ENCODE measurements at places on chromosomes 16 and 17.

- no peak for DNase-seq
Measured at GRCh38 chr17:63847525-63848249, 5.2 kb upstream of the SMARCD2 start.

DNA sequence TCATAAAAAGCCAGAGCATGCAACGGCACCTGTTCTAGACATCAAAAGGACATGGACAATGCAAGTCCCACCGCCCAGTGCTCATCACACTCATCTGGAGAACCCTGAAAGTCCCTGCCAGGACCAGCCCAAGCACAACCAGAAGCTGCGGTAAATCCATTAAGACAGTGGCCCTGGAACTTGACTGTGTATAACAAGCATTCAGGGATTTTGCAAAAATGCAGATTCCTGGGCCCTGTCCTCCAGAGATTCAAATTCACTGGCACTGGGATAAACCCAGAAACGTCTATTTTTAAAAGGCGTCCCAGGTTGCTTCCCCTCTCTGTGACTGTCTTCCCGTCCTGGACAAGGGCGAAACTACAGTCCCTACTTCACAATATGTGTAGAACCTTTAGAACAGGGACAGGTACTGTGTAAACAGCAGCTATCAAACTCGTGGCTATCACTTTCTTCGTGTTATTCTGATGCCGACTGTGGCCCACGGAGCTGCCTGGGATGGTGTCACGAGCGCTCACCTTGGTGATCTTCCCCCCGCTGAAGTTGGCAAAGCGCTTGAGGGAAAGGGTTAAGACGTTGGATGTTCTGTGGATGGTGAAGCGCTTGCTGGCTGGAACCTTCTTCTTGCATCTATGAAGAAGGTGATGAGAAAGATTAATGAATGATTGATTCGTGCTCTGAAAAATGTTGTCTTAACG is 22.3 kb downstream of the USP36 start:
- no peak for DNase-seq

GRCh38 chr17:17684906-17685774 is 3.9 kb downstream of the RAI1 start:
- no peak for DNase-seq

- DNase-seq: no peak
Measured at GRCh38 chr17:80709090-80709695, 164.6 kb downstream of the RPTOR start.

DNA sequence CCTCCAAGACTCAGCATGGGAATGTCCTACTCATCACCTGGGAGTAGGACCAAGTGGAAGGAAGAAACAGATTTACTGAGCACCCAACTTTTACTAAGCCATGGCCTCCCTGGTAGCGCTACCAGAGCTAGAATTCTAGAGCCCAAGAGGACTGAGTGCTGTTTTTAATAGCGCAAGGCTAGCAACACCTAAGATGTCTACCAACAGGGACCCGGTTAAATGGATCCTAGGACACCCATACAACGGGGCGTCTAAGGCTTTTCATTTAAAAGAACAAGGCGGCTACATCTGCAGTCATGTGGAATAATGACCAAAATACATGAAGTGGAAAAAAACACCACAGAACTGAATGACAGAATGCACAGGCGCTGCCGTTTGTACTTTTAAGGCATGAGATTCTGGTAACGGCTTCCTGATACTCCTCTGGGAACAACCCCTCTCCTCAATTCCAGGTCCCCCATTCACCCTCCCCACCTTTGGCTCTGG is 5.1 kb downstream of the GGA2 start:
- DNase-seq: no peak

- no peak for DNase-seq
Measured at GRCh38 chr17:75480281-75480680, 23.8 kb downstream of the TMEM94 start.
